ENCODE measurements at places on chromosomes 5 and 9.

GRCh38 chr5:95779611-95780010, 42.9 kb downstream of the GLRX start:
- no peak for DNase-seq

GRCh38 chr5:9324348-9325077, 221.4 kb downstream of the SEMA5A start:
- no peak for DNase-seq

GRCh38 chr5:74988273-74988983, 63.9 kb downstream of the GCNT4 start:
- no peak for DNase-seq

DNA sequence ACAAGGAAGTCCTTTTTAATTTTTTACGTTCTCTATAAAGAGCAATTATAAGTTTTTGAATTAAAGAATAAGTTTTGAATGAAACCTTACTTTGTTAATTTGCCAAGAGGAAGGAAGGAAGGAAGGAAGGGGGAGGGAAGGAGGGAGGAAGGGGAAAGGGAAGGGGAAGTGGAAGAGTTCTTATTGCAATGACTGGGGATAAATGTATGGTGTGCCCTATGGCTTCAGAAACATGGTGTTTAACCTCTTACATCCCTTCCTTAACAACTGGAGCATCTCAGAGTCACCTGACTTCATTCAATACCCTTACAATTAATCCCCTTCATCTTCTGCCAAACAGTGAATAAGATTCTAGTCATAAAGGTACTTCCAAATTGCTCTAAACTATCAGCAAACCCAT, 16.0 kb downstream of the CEMIP2 start:
- DNase-seq, result no peak

GRCh38 chr5:31104775-31105174, 88.7 kb upstream of the CDH6 start:
- no peak for DNase-seq

DNA sequence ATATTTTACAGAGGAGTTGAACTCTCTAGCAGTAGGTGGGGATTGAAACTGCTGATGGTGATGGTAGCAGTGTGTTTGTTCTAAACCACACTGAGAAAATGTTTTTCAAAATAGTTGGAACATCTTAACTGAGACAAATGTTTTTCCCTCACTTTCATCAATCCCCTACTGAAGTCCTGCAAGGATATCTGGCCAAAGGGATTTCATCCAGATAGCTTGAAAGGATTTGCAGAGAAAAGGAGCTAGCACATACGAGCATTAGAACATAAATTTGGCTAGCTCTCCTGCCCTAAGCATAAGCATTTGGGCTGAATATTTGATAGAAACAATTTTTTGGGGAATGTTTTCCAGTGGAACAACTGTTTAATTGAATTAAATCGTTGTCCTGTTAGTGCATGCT, 153.9 kb downstream of the CDH9 start:
- DNase-seq, result no peak

DNA sequence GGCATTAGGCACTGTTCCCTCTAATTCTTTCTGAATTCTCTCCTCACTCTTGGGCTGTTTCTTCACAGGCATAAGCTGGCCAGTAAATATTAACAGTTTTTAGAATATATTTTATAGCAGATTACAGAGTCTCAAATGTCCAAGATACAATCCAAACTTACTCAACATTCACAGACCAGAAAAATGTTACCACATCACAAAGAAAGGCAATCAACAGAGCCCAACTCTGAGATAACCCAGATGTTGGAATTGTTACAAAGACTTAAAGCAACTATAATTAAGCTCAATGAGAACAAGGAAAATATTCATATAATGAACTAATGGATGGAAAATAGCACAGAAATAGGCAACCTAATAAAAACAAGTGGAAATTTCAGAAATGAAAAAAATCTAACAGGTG, 401.1 kb upstream of the RGMB start:
- no peak for DNase-seq

GRCh38 chr9:26158631-26159150, 480.4 kb upstream of the TUSC1 start:
- no peak for DNase-seq

GRCh38 chr5:139282197-139282557, 11.4 kb upstream of the MATR3 start:
- DNase-seq, result no peak

All from right renal cortex interstitium (tissue), 3 donors.